ENCODE measurements at places on chromosomes 16 and 17. TPM values are rescaled to one million over a fixed set of nuclear protein-coding genes. Genes with fewer than 3 reads are reported as not detected.

The WSB1 gene
- total RNA-seq = 118 TPM

The KRTAP1-1 gene
- total RNA-seq = not detected

The MARVELD3 gene
- total RNA-seq = not detected

The PDXDC1 gene
- total RNA-seq = 46.6 TPM

The SLC4A1 gene
- not detected for total RNA-seq

The DPEP1 gene
- total RNA-seq = not detected

The SRCIN1 gene
- not detected for total RNA-seq

The KRT24 gene
- not detected for total RNA-seq

The OR1F1 gene
- not detected for total RNA-seq

The CTRL gene
- 5.5 TPM for total RNA-seq

The NEUROD2 gene
- total RNA-seq = not detected

The ALOX12 gene
- not detected for total RNA-seq

The APOBR gene
- total RNA-seq = 32.2 TPM

The NOL3 gene
- 7.4 TPM for total RNA-seq

The PDE6G gene
- 76.5 TPM for total RNA-seq

The ZPBP2 gene
- not detected for total RNA-seq

The NPIPB13 gene
- total RNA-seq = 12.6 TPM

The HBM gene
- total RNA-seq = not detected

The WNT9B gene
- total RNA-seq = not detected
